ENCODE measurements at places on chromosomes 7 and 10.

DNA sequence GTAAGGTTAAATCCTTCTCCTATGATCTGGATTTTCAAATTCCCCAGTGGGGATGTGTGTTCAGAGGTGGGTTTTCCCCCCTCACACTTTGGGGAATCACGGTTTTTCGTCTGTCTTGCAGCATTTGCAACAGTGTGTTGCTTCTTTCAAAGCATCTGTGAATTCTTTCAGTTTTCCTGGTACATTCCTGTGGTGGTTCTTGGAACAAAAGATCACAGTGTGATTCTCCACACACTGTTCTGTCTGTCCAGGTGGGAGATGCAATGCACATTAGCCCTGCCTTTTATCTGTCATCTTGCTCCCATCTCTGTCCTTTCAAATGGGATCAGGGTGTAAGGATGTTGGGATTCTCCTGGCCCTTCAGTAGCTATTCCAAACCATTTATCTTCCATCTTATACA lies 11.8 kb downstream of the AGK start:
- no peak for DNase-seq

DNA sequence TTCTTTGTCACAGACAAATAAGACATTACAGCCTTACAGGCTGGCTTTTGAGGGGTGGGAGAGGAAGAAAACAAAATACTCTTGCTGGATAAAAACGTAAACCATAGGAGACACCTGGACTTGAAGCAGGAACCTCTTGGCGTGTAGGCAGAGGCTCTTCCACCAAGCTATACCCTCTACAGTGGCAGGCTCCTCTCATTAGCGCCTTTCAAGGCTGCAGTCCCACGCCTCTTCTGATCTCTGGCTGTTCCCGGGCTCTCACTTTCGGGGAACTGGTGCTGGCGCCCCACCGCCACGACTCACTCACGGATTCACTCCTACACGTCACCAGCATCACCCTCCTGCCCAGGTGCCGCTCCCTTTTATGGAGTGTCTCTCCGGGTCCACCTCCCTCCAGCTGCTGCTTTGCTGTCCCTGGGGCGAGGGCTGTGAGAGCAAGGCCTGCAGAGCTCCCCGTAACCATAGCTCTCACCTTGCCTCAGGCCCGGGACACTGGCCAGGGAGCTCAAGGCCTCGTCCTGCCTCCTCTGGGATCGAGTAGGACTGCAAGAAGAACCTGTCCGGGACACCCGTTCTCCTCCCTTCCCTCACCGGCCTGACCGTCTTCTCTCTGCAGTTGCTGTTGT lies 62.6 kb downstream of the ZNF777 start:
- DNase-seq, result no peak

DNA sequence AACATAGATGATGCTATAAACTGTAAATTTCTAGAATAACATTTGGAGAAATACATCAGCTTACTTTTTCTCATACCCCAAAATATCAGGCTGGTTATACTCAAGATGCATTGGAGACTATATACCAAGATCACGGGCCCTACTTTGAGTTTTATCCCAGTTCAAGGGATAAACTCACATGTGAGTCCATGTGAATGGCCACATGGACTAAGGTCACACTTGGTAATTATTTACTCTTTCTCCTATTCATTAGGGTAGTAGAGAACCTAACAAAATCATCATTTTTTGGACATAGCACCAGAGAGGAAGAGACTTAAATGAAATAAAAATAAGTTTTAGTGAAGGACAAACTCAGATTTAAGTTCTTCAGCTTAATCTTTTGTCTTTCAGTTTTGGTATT lies 93.1 kb upstream of the GATAD1 start:
- DNase-seq, result no peak

GRCh38 chr7:91940171-91940570 lies 491 bp upstream of the AKAP9 start:
- peak; percentile 58 for DNase-seq

DNA sequence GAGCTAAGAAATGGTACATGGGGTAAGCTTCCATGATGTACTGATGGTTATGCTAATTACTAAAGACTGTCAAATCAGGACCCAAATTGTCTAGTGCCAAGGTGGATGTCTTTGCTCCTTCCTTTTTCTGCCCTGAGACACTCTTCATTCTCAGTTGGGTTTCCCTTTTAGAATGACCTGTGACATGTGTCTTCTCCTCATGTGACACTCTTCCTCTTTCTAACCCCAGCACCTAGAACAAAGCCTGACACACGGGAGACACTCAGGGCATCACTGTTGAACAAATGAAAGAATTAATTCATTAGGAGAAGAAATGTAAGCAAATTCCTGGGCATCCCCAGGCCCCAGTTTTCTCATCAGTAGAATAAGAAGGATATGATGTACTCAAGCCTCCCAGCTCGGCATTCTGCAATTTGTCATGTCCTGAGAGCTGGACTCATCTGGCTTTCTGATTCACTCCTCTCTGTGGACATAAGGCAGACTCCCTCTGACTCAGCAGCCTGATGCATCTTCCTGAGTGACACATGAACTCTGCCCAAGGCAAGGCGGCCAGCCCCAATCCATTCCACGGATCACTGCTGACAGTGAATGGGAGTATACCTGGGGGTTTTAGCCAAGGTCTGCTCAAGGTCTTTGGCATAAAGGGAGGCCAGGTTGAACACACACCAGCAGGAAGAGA lies 473.8 kb downstream of the KCNMA1 start:
- no peak for DNase-seq
